ENCODE measurements at places on chromosomes 12 and 14.

GRCh38 chr14:67490196-67490595, 1.7 kb upstream of the TMEM229B start:
- DNase-seq = no peak

GRCh38 chr12:60174941-60175340, 579.1 kb downstream of the SLC16A7 start:
- no peak for DNase-seq

DNA sequence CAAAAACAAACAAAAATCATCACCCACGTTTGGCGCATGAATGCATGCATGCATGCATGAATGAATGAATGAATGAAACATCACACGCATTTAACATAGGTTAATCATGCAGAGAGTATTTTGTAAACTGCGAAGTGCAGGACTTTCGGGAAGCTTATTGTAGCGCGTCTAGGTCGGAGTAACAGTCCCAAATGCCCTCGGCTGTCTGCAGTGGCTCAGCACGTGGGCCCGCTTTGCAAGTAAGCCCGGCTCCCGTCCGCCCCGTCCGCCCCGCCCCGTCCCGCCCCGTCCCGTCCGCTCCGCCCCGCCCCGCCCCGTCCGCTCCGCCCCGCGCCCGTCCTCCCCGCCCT, 263 bp upstream of the IFT81 start:
- DNase-seq = no peak

- no peak for DNase-seq
Observed at GRCh38 chr12:104591257-104591885, 134.6 kb downstream of the CHST11 start.

Data from H7 (cell line).